Stimulated activated naive CD8-positive, alpha-beta T cell treated with anti-CD3 and anti-CD28 coated beads, Interleukin-15, Interleukin-2, amounts not matched to agents 100 U/mL and 50 U/mL, for 24 hours (primary cell): ENCODE measurements at places on chromosomes 3 and 15.

GRCh38 chr3:71061037-71061436 lies 522.5 kb downstream of the FOXP1 start:
- no peak for DNase-seq

GRCh38 chr15:42594095-42594494 lies 18.7 kb downstream of the STARD9 start:
- DNase-seq = no peak

DNA sequence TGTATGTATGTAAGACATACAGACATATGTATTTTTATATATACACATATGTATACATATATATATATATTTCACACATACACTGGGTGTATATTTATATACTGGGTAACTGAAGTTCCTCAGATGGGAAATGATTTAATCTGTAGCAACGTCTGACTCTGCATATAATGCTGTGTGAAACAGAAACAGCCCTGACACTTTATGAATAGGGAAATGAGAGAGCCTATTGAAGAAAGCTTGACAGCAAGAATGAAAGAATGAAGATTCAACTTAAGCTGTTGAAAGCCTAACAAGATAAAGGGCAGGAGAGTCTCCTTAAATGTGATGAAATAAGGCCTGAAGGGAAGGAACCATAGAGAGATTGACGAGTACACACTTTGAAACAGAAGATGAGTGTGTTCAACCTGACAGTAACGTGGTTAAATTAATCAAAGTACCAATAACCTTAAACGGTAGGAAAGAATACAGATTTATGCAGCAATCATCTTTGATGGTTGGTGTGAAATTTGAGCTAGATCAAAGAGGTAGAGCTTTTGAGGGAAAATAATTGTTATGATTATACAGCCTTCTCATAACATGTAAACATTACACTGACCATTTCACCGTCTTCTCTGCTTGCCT lies 169.9 kb downstream of the MECOM start:
- no peak for DNase-seq

GRCh38 chr3:179181021-179181472 lies 32.9 kb downstream of the PIK3CA start:
- DNase-seq = no peak

GRCh38 chr15:25181293-25182097 lies 226.7 kb downstream of the SNRPN start:
- DNase-seq = no peak

GRCh38 chr15:71515375-71516186 lies 294.8 kb upstream of the NR2E3 start:
- no peak for DNase-seq

DNA sequence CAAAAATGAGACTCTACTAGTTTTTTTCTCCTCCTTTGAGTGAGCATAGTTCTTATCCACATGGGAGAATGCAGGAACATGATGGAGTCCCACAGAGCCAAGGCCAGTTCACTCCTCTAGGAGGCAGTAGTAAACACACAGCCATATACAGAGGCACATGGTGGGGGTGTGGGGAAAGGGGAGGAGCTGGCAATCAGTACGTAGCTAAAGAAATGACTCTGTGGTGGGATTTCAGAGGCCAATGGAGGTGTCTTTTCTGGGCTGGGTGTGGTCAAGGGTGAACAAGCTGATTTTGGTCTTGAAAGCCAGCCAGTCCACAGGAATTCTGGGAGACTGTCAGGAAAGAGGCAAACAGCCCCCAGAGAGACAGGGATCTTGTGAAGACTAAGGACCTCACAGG lies 6.6 kb upstream of the RAB11A start:
- DNase-seq = peak; percentile 72

GRCh38 chr15:29857221-29857789 lies 35.0 kb upstream of the TJP1 start:
- no peak for DNase-seq

GRCh38 chr3:145906301-145906700 lies 254.7 kb downstream of the PLOD2 start:
- DNase-seq = no peak

DNA sequence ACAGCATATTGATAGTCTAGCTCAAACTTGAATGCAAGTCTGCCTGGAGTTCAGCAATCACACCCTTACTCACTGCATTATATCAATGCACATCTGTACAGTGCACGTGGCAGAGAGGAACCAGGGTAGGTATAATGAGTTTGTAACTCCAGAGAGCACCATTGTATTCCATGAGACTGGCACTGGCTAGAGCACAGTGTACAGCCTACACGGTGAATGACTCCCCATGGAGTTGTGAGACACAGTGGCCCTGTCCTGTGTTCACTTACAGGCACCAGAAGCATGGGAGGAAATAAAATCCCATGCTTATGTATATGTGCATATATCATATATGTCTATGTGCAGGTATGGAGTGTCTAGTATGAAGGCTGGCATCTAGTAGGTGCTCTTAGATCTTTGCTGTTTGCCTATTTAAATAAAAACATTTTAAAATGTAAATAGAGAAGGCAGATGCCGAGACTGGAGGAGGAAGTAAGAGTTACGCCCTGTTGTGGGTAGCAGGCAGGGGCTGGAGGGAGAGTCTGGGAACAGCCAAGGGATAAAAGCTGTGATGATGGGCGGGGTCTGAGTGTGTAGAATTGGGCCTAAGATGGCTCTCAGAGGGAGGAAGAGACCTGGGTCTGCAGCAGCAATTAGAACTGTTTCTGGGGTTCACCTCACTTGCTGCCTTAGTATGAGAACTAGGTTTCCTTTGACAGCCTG lies 360.7 kb upstream of the ICE2 start:
- DNase-seq = no peak

DNA sequence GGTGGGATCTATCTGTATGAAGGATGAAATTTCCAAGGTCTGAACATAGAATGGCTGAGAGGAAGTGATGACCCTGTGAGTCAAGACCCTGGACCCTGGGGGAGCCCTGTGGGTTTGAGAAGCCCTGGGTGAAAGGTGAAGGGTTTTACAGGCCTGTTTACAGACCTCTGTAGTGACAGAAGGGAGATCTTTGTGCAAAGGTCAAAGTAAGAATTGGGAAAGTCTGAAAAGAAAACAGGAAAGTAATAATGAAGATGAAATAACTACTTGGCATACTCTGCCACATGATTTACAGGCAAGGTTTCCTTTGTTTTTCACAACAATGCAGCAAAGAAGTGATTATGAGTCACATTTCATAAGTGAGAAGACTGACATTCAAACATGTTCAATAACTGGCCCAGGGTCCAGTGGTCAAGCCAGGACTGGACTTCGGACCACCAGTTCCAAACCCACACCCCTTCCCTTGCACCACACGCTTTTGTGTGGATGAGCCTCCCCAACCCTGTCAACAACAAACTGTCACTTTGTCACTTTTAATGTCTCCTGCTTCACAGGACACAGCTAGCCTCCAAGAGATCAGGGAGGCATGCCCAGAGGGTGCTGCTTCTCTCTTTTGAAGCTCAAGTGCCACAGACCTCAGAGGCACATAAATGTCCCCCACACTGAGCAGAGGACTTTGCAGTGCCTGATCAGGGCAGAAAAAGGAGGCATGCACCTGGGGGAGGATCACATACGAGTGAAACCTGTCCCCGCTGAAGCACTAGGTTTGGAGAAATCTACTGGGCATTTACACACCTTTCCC lies 21.5 kb downstream of the CD86 start:
- no peak for DNase-seq

- no peak for DNase-seq
Observed at GRCh38 chr3:161064413-161064812, 40.7 kb downstream of the B3GALNT1 start.

GRCh38 chr3:139940622-139941021 lies 5.6 kb downstream of the CLSTN2 start:
- DNase-seq = no peak

GRCh38 chr15:40941528-40942336 lies 11.5 kb upstream of the CHAC1 start:
- peak; percentile 80 for DNase-seq

DNA sequence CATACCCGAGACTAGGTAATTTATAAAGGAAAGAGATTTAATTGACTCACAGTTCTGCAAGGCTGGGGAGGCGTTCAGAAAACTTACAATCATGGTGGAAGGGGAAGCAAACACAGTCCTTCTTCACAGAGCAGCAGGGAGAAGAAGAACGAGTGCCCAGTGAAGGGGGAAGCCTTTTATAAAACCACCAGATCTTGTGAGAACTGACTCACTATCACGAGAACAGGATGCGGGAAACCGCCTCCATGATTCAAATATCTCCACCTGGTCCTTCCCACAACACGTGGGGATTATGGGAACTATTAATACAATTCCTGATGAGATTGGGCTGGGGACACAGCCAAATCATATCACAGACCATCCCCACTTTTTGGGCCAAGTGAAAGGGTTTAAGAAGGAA lies 58.8 kb upstream of the CTXND1 start:
- no peak for DNase-seq

DNA sequence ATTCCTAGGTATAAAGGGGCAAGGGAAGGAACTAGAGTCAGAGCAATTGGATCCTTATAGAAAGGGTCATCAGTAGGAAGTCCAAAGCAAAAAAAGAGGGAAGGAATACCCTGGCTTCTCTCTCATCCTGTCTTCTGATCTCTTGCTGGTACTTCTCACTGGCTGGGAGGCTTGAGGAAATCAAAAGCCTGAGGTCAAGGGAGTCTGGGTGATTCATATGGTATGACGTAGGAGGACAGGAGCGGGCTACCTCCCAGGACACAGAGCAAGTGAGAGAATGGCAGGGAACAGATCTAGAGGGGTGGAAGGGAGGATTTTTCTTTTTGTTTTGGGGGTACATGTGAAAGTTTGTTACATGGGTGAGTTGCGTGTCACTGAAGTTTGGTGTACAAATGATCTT lies 76.0 kb downstream of the CFAP20DC start:
- no peak for DNase-seq

DNA sequence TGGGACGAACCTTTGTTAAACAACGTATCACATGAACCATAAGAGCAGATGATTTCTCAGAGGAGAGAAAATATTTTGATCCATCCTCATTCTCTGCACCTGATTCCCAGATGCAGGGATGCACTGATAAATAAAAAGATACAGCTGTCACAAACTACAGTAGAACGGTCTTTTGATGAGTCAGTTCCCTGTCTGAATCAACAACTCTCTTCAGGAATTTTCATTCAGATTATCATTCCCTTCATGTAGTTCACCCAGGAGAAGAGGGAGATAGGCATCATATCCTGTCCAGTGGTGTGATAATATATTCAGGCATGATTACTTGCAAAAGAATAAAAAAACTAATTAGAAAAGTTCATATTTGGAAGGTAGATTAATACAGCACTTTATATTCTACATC lies 521.5 kb downstream of the PYDC2 start:
- no peak for DNase-seq

DNA sequence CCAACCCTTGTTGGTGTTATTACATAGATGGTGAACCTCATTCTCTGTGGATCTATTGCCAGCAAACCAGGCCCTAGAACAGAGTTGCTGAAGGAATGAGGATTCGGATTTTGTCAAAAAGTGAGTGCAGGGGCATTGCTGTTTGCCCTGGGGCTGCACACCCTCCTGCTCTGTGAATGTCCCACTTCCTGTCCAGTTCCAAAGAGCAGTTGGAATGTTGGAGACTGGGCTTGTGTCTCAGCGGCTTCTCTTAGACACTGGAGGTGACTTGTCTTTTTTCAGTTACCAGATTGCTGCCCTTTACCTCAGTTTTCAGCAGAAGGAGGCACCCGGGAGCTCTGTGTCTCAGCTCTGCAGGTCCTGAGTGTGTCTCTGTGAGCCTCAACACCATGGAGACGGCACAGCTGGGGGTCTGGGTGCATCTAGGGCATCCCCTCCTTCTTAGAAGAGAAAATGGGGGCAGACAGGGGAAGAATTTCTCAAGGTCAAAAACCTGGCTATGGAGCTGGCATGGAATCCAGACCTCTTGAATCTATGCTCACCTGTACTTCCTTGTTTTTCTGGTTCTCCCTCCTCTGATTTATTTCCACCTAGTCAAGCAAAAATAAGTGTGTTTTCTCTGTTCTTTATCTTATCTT lies 46.3 kb downstream of the LIMD1 start:
- no peak for DNase-seq

DNA sequence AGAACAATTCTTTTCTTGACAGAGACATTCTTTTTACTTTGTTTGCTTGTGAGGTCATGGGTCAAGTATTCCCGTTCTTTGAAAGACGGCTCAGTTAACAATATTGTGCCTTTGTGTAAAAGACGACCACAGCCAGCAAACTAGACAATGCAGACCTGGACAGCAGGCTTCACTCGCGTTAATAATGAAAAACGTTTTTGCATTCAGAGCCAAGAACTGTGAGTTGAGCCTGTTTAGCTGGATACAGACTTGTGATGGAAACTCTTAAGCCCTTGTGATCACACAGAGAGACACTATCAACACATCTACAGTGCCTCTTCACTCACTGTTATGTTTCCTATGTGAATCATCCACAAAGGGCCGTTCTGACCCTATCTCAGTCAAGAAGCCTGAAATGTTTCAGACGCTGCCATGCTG lies 37.3 kb upstream of the CMTM7 start:
- DNase-seq = no peak

DNA sequence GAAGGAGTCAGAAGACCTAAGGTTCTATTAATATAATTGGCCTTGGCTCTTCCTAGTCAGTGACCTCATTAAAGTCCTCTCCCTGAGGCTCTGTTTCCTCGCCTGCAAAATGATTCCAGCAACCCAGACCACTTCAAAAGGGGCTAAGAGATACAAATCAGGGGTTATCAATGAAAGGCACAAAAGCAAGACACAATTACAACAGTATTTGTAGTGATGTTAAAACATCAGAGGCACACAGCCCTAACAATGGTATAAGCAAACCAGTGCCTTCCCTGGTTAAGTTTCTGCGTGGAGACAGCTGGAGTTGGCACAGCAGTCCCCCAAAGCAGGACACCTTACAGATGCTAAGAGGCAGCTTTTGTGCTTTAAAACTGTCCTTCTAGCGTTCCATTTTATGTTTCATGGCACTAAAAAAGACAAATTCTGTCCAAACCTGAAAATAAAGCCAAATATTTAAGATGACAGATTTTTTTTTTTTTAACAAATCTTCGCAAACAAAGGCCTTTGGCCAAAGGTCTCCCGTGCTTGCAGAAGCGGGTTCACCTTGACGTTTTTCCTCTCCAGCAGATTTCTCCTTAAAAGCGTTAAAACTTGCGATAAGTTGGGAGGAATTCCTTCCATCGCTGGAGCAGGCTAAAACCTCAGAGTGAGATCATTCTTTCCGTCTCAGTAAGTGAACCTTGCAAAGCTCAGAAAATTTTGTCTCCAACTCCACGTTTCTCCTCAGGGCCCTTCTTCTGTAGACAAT lies 999 bp downstream of the ZNF280D start:
- DNase-seq = no peak

GRCh38 chr3:179750720-179751328 lies 98.0 kb downstream of the USP13 start:
- DNase-seq = no peak
